T47D (cell line): ENCODE measurements at places on chromosomes 4 and X.

- no peak for DNase-seq
These were observed 320.1 kb downstream of the BMPR1B start for GRCh38 chr4:95077864-95078263.

- no peak for DNase-seq
These were observed 469.0 kb upstream of the BOD1L1 start for GRCh38 chr4:14096396-14096965.

GRCh38 chr4:2043396-2044118 lies 15.6 kb upstream of the NAT8L start:
- no peak for DNase-seq

DNA sequence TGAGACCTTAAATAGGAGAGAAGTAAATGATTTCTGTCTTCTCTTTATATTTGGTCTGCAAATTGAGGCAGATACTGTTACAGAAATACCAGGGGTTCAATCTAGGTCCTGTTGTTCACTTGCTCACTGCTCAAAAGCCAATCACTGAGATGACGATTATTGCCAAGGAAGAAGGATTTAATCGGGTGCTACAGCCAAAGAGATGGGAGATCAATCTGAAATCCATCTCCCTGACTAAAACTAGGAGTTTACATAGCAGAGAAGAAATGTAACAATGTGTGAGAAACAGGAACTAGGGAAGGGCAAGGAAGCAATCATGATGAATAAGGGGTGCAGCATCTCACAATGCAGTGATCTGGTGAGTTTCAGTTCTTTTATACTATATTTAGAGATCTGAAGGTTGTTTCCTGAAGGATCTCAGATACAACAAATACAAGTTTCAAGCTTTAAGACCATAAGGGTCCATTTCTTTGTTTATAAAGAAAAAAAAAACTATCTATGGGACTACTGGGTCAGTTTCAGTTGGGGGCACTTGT lies 117.9 kb upstream of the FAM9B start:
- no peak for DNase-seq

DNA sequence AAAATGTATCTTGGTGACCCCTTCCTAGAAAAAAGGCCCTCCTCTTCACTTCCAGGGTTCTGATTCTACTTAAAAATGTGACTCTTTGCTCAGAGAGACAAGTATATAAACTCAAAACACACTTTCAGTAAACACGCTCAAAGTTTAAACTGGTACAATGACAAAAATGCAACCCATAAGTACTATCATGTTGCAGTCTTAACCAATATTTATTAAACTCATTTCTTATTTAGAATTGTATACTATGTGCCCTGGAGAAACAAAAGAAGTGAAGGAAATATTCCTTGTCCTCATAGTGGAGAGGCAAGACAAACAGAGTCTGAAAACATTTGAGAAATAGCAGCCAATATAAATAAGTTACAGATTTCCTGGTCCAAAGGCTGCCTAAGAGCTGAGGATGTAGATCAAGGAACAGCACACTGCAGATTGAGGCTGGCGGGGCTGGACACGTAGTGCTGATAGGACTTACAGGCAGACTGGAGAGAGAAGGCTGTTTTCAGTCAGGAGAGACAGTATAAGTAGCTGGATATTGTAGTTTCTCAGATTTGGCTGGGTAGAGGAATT lies 39.1 kb upstream of the ANXA3 start:
- DNase-seq: peak; percentile 52

GRCh38 chr4:89640620-89641366 lies 196.2 kb downstream of the SNCA start:
- DNase-seq: peak; percentile 42

GRCh38 chr4:2792711-2793585 lies at the start of gene SH3BP2:
TSS of gene SH3BP2 (plus strand) at chr4:2793085. CDS start at chr4:2820618, 27,533 bp downstream.
- DNase-seq: peak; percentile 74

DNA sequence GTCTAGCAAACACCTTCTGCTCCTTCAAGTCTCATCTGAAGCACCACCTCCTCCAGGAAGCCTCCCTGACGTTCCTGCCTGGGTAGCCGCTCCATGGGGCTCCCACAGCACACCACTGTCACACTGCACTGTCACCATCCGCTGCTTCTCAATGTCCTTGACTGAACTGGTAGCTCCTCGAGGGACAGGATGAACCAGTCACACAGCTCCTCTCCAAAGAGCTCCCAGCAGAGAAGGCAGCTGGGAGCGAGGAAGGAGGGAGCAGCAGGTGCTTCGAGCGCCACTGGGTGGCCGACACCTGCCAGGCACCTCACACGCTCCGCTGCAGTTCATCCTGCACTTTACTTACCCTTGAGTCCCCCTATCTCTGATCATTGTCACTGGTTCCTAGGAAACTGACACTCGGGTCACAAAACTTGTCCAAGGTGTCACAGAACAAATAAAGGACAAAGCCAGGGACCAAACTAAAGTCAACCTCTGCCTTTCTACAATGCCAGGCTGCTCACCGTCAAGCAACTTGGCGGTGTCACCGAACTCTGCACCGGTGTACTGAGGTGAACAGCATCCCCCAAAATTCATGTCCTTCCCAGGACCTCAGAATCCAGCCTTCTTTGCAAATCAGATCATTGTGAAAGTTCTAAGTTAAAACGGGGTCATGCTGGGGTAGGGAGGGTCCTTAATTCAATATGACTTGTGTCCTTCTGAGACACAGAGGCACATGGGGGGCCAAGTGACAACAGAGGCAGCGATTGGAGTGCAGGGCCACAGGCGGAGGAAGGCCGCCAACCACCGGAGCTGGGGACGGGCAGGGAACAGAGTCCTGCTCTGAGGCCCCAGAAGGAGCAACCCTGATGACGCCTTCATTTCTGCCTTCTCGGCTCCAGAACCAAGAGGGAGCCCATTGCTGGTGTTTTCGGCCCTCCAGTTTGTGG lies 5.5 kb upstream of the S100P start:
- peak; percentile 88 for DNase-seq

DNA sequence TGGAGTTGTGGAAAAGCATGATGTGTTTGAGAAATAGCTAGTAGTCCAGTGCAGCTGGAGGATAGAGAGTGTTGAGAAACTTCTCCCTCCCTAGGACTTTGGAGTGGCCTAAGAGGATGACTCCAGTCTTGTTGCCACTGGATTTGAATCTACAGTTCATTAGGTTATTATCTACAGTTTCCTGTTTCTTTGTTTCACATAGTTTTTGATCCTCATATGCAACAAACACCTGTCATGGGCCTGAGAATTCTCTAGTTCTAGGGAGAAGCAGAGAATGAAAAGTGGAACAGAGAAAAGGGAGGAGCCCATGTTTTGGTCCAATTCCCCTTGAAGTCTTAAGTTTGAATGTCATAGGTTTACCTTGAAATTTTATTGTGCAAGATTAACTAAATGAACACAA lies 73.6 kb upstream of the TBC1D9 start:
- no peak for DNase-seq
